ENCODE measurements at places on chromosomes 7 and 10.

GRCh38 chr10:71349406-71349805 is 30.3 kb downstream of the SLC29A3 start:
- no peak for DNase-seq

DNA sequence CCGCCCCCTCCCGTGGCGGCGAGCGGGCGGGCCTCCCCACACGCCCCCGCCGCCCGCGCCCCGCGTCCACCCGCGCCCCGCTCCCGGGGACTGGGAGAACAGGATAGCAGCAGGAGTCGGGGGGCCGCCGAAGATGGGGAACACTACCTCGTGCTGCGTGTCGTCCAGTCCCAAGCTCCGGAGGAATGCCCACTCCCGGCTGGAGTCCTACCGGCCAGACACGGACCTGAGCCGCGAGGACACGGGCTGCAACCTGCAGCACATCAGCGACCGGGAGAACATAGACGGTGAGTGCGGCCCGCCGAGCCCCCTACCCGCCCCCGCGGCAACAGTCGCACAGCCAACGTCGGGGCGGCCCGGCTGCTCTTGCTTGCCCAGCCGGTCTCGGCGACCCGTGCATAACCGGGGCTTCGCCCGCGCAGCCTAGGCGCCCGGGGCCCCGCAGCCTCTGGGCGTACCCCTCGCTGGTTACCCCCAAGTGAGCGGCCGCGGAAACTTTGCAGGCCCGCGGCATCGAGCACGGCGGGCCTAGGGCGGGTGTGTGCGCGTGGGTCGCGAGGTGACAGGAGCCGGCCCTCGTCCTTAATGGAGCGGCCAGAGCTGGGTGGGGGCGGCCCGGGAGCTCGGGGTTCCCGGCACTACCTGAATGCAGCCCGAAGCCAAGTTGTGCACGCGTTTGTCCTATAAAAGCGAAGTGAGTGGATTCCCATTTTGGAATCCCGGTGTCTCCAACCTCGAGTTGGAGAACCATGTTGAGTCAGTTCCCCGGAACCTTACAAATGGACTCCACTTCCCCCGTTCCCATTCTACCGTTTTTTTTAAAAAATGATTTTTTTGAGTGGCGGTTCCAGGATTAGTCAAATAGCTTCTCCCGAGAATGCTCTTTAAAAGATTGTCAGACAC is 863 bp downstream of the CCNY start:
- DNase-seq: no peak

DNA sequence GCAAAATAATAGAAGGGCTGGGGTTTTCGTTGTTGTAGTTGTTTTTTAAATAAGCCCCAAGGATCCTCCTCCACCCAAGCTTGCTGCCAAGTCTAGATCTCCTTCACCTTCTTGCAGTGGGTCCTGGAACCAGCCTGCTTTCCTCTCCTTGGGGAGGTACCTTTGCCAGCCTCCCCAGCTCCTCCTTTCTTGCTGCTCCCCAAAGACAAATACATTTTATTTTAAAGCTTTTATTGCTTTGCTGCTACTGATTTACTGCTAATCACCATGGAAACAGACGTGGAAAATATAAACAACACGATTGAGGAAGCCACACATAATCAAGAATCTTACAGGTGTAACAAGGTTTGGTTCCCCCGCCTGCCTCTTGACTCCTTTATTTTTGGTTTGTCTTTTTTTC is 17.4 kb upstream of the SLF2 start:
- no peak for DNase-seq

DNA sequence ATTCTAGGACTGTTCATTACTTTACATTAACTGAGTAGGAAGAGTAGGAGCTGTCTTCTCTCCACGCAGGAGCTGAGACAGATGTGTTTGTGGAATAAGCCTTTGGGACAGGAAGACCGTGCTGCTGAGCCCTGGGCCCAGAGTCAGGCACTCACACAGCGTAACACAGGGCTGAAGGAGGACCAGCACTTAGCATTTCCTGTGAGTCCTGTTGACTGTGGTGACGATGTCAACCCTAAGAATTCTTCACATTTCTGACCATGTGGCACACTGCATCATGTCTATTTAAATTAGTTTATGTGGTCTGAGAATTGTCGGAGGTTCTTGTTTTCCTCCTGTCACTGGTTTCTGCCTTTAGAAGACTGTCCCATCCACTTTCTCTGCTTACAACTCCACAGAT is 117.2 kb downstream of the PIP4K2A start:
- DNase-seq: no peak

GRCh38 chr7:104836976-104837375 is 177.0 kb upstream of the KMT2E start:
- DNase-seq: no peak

- DNase-seq: no peak
These were observed 65.6 kb downstream of the CTBP2 start for GRCh38 chr10:125094806-125095205.

DNA sequence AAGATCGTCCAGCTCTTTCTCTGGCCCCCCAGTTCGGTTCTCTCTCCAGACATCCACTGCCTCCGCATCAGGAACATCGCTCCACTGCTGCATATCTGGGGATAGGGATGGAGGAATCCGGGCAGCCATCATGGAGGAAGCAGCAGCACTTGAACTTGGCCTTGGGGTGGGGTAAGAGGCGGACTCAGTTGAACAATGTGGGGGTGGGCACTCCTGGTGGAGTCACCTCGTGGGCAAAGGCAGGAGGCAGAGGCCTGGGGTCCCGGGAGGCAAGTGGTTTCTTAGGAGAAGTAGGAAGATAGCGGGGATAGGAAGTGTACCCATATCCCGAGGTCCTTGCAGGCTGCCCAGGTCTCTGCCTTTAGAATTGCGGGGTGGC is 98.3 kb downstream of the CHST15 start:
- no peak for DNase-seq

- DNase-seq: no peak
These were observed 39.2 kb upstream of the ZNF680 start for GRCh38 chr7:64602086-64602485.

GRCh38 chr10:48649349-48649944 is 35.2 kb upstream of the WDFY4 start:
- no peak for DNase-seq

- no peak for DNase-seq
These were observed 97.4 kb upstream of the DIP2C start for GRCh38 chr10:786633-787474.

DNA sequence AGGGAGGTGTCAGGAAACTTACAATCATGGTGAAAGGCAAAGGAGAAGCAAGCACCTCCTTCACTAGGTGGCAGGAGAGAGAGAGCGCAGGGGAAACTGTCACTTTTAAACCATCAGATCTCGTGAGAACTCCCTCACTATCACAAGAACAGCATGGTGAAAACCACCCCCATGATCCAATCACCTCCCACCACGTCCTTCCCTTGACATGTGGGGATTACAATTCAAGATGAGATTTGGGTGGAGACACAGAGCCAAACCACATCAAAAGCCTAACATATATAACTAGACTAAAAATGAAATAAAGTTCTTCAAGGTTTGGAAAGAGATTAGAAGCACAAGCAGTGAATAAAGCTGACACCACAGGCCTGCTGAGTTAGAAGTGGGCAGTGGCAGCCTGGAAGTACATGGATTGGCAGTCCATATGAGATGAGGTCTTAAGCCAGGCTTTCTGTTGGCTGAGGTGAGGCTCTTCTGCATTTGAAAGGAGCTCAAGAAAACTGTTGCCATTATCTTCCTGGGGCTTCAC is 96.4 kb upstream of the MDFIC start:
- DNase-seq: no peak

GRCh38 chr10:46541735-46542566 is 14.5 kb downstream of the GPRIN2 start:
- DNase-seq: no peak

- no peak for DNase-seq
These were observed 233.9 kb downstream of the PAXIP1 start for GRCh38 chr7:154769001-154769400.

DNA sequence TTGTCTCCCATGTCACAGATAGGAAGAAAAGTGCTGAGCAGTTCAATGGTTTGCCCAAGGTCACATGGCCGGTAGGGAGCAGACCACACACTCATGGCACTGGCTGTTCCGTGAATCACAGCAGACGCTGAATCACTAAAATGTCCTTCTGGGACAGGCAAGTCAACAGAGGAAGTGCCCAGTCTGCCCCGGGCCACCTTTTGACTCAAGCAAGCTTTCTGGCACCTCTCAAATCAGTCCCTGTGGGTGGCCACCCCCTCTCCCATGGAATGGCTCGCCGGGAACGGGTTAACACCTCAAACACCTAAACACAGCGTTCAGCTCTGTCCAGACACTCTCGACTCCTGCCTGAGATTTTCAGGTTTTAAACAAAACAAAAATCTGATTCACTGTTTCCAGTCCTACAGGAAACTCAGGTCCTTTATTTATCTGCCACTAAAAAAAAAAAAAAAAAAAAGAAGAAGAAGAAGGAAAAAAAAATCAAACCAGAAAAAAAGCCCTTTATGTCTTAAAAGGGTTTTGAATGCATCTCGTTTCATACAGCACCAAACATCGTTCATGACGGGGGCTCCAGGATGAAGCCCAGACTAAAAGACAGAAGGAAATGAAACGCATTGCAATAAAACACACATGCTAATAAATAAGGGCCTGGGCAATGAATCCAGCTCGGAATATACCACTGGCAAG is 15.5 kb downstream of the CARD11 start:
- DNase-seq: no peak

GRCh38 chr7:99729486-99730237 is 5.3 kb downstream of the CYP3A7 start:
- DNase-seq: no peak

DNA sequence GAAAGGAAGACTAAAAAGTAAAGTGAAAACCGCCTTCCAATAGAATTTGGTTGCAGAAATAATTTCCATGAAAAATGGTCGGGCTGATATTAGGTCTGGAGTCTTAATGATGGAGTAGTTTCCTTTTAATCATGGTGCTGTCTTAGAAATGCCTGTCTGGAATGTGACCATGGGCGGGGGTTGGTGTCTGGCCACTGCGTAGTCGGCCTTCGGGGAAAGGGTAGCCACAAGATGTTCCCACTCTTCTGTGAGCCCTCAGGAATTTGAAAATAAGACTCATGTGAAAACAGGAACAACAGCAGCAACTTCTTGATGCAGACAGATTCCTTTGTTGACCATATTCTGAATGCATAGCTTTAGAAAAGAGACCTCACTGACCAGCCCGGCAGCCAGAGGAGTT is 176.8 kb downstream of the KIAA1217 start:
- no peak for DNase-seq

- DNase-seq: no peak
These were observed 295.3 kb upstream of the MKI67 start for GRCh38 chr10:128421371-128422160.

- DNase-seq: no peak
These were observed 24.0 kb upstream of the PAPSS2 start for GRCh38 chr10:87635498-87636312.

- DNase-seq: peak; percentile 17
These were observed 2.8 kb downstream of the AGAP3 start for GRCh38 chr7:151088856-151089699.

DNA sequence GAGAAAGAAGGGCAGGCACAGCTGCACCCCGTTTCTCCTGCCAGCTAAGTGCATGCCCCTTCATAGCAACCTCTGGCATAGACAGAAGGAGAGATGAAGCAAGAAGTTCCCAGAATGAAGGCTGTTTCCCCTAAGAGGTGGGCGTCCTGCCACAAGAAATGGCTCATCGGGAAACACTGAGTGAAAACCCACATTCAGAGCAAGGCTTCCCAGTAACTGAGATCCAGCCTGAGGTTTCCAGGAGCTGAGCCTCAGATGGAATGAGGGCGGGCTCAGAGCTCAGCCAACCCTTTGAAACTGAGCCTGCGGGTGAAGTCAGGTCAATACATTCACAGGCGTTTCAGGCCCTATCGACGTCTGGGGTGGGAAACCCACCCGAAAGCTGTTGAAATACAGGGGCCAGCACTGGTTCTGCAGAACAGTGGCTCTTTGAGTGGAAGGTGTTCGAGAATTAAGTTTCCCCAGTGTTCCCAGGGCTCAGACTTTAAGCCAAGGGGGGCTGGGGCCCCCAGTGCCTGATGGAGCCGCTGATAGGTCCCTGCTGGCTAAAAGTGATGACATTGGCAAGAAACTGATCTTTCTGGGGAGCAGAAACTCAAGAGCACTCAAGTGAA is 510.2 kb downstream of the RPS24 start:
- no peak for DNase-seq

GRCh38 chr7:33503014-33503413 is 373.6 kb downstream of the BBS9 start:
- no peak for DNase-seq

GRCh38 chr10:15419279-15419874 is 48.3 kb upstream of the FAM171A1 start:
- DNase-seq: no peak

- no peak for DNase-seq
These were observed 129.8 kb downstream of the FRMD4A start for GRCh38 chr10:14200698-14201544.

- no peak for DNase-seq
These were observed 38.3 kb downstream of the AKR1B1 start for GRCh38 chr7:134420424-134421125.

- no peak for DNase-seq
These were observed 162.8 kb downstream of the NRF1 start for GRCh38 chr7:129774359-129774758.

GRCh38 chr7:112789453-112789816 is 758 bp downstream of the TMEM168 start:
- no peak for DNase-seq

- DNase-seq: no peak
These were observed 414.5 kb upstream of the COBL start for GRCh38 chr7:51731075-51731474.

DNA sequence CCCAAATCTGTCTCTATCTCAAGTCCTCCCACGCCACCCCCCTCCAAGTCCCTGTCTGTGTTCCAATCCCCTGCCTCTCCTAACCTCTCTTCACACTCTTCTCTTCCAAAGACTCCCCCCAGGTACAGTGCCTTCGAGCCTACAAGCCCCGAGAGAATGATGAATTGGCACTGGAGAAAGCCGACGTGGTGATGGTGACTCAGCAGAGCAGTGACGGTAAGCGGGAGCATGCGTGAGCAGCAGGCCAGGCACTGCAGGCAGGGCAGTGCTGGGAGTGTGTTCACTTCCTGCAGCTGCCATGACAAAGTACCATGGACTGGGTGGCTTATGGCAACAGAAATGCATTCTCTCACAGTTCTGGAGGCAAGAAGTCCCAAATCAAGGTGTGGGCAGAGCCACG is 23.4 kb downstream of the ARHGEF5 start:
- no peak for DNase-seq

- no peak for DNase-seq
These were observed 5.4 kb upstream of the PPP1R9A start for GRCh38 chr7:94901981-94902380.

DNA sequence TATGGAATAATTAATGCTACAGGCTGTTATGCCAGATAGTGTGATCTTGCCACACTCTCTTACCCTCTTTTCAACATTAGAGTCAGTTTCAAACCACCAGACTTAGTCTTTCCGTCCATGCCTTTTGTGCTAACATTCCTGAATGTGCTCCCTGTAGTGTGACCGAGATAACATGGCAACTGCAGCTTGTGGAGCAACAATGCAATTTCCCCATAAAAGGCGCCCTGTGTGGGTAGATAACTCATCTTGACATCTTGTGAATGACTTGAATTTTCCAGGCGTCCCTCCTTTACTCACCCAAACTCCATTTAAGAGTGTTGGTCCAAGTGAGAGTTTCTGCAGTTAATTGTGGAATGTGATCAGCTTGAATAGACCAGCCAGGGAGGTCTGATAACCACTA is 99.6 kb downstream of the DNAH11 start:
- no peak for DNase-seq
